ENCODE measurements at places on chromosomes 1 and 21.
A peak's percentile ranks its signal among the peaks of the same experiment; 100 is the strongest.

DNA sequence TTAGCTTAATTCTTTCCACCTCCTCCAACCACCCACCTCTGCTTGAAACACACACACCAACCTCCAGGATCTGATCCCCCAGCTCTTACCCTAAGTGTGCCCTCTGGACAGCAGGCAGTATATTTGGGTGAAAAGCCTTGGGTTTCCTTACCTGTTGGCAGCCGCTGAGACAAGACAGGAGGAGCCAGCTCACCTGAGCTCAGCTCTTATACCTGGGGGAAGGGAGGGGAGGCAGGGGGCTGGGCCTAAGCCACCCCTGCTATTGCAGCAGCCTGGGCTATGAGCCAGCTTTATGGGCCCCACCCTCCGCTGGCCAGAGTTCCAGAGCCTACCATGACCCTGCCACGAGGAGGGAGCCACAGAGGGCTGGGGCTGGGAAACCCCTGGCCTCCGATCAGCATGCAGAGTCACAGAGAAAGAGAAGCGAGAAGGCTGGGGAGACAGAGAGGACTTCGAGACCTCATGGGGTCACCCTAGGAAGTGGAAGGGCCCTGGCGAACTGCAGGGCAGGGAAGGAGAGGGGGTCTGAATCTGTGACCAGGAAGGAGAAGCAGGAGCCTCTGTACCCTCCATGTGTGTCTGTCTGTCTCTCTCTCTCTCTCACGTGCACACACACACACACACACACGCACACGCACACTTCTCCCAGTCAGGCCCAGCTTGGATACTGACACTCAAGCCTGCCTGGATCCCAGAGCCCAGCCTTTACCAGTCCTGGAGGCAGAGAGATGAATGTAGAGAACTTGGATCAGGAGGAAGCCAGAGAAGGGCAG is at the start of gene S100A14:
S100A14 (minus strand) TSS at position 182 of the 773 bp plus-strand sequence. CDS start 467 bp downstream, outside the sequence.
- DNase-seq, result no peak

GRCh38 chr1:201409440-201409839 is 10.3 kb upstream of the LAD1 start:
- DNase-seq, result no peak

GRCh38 chr1:166852918-166853317 is 13.6 kb downstream of the POGK start:
- DNase-seq, result no peak

- DNase-seq, result no peak
These were observed 54.2 kb downstream of the BTBD8 start for GRCh38 chr1:92134331-92134730.

- DNase-seq, result no peak
These were observed 10.1 kb downstream of the ZZZ3 start for GRCh38 chr1:77672374-77672773.

GRCh38 chr1:178086766-178087165 is 7.1 kb upstream of the RASAL2 start:
- DNase-seq, result no peak

DNA sequence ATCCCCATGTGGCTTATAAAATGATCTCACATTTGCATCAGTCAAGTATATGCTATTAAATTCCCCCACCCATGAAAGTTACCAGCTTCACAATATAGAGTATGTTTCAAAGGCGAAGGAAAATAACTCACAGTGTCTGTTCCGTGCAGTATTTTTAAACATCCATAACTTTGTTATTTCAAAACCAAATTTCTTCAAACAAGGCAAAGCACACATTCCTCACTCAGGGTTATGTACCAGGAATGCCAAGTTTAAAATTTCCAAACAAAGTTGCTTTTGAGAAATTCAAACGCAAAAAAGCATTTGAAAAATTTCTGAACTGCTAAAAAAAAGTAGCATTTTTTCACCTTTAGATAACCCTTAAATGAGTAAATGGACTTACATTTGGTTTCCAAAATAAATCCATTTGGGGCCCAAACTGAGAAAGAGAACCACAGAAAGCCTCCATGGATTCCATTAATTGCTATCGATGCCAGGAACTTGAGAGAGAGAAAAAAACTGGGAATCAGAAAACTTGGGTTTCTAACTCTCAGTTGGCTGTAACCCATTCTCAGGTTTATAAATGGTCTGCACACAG is 149.5 kb downstream of the SLC30A10 start:
- DNase-seq, result no peak

- no peak for DNase-seq
These were observed 161.4 kb upstream of the ARHGEF16 start for GRCh38 chr1:3292868-3293562.

- DNase-seq, result no peak
These were observed 282.9 kb downstream of the PBX1 start for GRCh38 chr1:164841702-164842465.

- DNase-seq, result no peak
These were observed 2.3 kb downstream of the COL9A2 start for GRCh38 chr1:40314721-40315238.

DNA sequence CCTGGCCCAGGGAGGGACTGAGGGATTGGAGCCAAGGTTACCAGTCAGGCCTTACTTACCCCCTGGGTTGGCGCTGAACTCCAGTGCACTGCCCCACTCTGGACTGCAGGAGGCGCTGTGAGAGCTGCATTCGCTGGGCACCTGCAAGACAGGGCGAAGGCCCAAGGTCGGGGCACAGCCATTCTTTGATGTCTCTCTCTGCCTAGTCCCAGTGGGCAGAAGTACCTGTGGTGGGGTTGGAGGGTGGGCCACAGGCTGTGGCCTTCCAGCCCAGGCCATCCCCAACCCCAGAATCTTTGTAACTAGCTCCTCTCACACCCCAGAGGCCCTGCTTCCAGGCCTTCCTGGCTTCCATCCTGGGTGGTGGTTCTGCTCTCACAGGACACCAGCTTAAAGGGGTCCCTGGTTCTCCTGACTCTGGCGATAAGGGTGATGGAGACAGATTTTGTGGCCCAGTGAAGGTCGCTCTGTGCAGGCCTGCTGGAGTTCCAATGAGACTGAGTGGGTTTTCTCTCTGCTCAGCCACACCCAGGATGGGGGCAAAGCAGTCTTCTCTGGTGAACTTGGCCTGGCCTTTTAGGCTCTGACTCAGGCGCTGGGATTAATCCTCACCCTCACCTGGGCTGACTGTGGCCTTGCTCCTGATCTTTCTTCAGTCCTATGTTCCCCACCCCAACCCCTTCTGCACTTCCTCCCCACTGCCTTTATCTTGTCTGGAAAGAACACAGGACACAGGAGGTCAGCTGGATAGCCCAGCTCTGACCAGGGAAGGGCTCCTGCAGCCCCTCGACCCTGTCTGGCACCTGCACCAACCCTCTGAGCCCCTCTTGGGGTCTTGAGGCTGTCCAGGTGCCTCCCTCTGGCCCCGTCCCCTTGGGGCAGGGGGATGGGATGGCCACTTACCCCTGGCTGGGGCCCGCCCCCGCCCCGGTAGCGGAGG is 954 bp downstream of the MYOG start:
- peak; percentile 7 for DNase-seq

DNA sequence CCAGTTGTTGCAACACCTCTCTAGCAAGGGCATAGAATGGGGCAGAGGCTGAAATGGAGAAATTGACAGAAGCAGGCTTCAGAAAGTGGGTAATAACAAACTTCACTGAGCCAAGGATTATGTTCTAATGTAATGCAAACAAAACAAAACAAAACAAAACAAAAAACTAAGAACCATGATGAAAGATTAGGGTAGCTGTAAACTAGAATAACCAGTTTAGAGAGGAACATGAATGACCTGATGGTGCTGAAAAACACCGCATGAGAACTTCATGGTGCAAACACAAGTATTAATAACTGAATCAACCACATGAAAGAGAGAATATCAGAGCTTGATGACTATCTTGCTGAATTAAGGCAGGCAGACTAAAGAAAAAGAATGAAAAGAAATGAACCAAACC is 1707.7 kb downstream of the BRINP3 start:
- no peak for DNase-seq

GRCh38 chr1:150613061-150613920 is 16.1 kb downstream of the ENSA start:
- peak; percentile 58 for DNase-seq

DNA sequence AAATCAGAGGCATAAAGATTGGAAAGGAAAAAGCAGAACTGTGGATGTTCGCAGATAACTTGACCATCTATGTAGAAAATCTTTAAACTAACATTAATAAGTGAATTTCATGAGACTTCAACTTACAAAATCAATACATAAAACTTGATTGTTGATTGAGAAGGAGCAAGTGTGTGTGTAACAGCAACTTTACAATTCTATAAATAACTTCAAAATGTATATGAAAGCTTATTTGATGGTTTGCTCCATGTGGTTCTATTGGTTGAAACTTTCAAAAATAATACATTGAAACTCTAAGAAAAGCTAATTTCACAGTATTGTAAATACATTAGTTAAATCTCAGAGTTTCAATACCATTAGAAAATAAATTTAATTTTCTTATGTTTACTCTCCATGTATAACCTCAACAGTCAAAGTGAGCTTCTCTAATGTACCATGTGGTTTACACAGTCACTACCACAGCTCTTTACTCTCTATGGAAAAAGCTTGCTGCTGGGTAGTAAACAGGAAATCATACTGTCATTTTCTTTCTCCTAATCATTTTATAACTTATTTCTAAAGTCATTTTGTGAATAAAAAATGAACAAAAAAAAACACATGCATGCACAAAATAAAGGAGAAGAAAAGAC is 12.0 kb downstream of the AKT3 start:
- no peak for DNase-seq

GRCh38 chr1:61241411-61241838 is 159.1 kb downstream of the NFIA start:
- DNase-seq, result no peak

DNA sequence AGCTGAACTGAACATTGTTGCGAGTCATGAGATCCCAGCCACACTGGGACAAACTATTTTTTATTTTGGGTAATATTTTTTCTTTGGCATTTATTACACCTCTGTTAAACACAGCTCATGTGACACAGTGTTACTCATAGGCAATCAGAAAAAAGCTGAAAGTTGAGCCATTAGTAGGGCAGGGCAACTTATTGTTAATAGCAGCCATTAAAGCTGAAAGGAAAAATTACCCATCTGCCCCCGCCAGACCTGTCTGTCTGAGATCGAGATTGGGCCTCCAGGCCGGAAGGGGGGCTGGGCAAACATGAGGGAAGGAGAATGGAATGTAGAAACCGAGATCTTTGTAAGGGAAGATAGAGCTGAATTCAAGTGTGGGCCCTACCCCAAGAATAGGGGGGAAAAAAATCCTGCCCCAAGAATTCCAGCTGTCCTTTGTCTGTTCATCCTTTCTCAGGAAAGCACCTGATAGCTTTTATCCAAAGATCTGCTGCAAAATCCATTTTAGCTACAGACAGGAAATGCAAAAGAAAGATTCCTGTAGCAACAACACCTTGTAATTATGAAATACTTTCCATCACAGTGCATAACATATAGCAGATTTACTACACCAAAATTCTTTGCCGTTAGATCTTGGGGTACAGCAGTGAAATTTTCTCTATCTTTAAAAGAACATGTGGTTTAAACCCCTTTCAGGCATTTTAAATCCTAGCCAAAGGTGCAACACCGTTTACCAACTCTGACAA is 212.8 kb downstream of the PBX1 start:
- DNase-seq, result no peak

DNA sequence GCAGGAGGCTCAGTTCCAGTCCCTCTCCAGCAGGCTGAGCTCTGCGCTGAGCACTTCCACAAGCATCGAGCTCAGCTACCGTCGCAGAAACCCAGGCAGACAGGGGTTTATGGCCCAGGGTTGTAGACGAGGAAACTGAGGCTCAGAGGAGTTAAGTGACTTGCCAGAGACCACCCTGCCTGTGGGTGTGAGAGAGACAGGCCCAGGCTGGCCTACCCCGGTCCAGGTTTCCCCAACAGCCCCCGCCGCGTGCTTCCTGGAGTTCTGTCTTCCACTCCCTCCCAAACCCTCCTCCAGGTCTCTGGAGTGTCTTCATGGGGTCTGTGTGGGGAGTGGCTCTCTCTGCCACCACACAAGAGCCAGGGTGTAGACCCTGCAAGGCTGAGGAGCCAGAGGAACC is 615.9 kb downstream of the PTPRU start:
- no peak for DNase-seq

- DNase-seq, result no peak
These were observed 37.2 kb downstream of the ATP2B4 start for GRCh38 chr1:203663821-203664220.

- DNase-seq, result no peak
These were observed 35.3 kb downstream of the EPHB2 start for GRCh38 chr1:22745669-22746585.

DNA sequence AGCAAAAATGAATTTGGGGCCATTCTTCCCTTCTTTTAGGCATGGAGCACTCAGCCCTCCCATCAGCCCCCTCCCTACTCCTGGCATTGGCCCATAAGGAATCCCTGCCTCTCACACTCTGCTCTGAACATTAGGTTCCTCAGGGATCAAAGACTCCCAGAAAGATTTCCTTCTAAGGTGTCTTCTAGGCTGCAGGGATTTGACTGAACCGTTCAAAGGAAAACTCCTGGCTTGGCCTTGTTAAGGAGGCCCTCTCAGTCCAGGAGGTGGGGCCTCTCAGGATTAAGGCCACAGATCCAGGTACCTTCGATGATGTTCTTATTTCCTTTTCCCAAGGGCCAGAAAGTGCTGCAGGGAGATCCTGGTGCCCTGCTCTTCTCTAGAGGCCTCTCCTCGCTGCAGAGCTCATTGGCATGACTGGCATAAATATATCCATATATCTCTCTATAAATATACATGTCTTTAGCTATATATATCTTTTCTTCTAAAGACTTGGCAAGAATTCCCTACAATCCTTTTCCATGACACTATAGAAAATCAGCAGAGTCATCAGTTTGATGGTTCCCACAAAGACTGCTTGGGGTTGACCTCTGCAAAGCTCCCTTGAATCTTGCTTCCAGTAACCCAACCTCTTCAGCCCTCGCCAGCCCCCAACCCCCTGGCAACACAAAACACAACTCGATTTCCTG is 59.1 kb downstream of the PLXNA2 start:
- DNase-seq, result no peak

GRCh38 chr1:213719462-213719861 is 268.3 kb upstream of the PROX1 start:
- DNase-seq, result no peak

- DNase-seq, result no peak
These were observed 35.8 kb downstream of the CRYAA start for GRCh38 chr21:43204638-43205037.
